ENCODE measurements at places on chromosomes 5 and 9.

- DNase-seq: no peak
Observed at GRCh38 chr5:176366232-176366894, 1.1 kb downstream of the ARL10 start.

DNA sequence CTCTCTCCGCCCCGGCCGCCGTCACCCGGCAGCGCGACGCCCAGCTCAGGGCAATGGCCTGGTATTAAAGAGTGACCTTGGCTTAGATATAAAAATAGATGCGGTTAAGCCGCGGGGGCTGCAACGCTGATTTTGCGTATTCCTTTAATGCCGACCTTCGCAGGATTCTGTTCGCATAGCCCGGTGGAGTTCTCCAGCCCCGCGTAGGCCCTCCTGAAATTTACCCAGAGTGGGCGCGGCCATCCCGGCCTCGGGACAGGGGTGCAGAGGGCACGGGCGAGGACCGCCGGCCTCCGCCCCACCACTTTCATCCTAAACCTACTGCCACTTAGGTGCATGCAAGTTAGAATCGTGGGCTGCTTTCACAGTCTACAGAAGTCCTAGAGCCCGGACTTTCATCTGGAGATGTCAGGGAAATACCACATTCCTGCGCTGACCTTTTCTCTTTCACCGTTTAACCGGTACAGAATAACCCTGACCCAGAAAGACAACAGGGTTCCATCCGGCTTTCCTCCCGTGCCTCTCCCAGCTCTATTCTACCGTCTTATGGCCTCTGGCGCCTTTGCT, 492 bp upstream of the FAM169A start:
- DNase-seq: no peak

GRCh38 chr9:105608721-105609598, 51.0 kb downstream of the FKTN start:
- no peak for DNase-seq

DNA sequence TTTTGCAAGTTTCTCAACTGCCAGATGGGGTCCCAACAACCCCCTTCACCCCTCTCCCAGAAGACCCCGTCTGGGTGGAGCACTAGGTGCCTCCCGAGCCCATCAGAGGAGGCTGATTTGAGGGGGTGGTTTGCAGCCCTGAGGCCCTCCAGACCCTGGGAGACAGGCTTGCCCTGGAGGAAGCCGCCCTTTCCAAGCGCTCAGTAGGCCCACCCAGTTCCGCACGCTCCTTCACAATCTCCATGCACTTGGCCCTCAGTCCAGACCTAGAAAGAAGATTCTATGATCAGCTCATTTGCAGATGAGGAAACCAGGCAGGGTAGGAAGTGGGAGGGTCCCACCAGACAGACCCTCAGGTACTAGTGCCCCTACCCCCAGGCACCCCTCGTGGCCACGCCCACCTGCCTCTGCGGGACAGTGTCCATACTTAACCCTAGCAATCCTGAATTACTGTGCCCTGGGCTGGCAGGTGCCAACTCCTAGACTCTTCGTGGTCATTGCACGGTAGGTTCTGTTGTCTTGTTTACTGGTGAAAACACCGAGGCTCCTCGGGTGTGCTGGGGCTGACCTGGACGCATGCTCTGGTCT, 22.3 kb downstream of the OR2V1 start:
- DNase-seq: no peak

- DNase-seq: no peak
Observed at GRCh38 chr9:114611516-114612271, 603 bp downstream of the TMEM268 start.

DNA sequence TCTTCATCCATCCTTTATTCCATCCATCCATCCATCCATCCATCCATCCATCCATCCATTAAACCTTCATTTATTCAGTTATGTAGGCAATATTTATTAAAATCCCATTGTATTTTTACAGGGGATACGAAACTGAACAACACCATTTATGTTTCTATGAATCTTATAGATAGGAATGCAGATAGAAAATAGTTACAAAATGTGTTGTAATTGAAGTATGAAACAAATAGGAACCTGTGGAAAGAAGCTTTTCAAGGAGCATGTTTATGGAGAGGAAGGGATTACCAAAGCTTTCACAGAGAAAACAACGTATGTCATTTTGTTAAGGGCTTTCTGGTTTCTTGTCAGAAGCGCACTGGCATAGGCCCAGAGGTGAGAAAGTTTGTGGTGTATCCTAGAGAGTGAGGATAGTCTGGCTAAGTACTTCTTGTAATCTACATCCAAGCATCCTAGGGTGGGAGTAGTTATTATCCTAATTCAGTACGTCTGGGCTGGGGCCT, 184.0 kb downstream of the CNTLN start:
- no peak for DNase-seq

GRCh38 chr9:36479101-36479500, 79.0 kb upstream of the RNF38 start:
- DNase-seq: no peak

GRCh38 chr9:108869092-108869725, 7.1 kb downstream of the ACTL7A start:
- no peak for DNase-seq

- DNase-seq: no peak
Observed at GRCh38 chr5:135843571-135844337, 9.3 kb downstream of the SLC25A48 start.

GRCh38 chr5:76175821-76176403, 92.7 kb downstream of the SV2C start:
- DNase-seq: no peak

- no peak for DNase-seq
Observed at GRCh38 chr9:134992755-134993124, 75.0 kb upstream of the FCN1 start.

- DNase-seq: no peak
Observed at GRCh38 chr9:79040671-79041070, 531.1 kb upstream of the TLE4 start.

DNA sequence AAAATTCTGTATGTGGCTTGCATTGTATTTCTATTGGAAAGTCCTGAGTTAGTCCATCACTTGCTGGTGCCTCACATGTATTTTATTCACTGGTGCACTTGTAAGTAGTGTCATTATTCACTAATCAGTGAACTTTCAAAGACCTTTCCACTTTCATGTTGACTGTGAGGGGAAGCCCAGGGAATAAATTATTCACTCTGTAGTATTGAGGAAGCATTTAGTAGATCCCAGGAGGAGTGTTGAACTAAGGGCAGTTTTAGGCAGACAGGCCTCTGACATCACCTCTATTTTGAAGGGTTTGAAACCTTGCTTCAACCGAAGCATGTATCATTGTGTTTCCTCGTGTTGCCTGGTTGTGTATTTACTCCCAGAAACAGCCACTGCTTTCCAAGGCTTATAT, 705.4 kb upstream of the RIOK2 start:
- DNase-seq: no peak

- DNase-seq: no peak
Observed at GRCh38 chr5:154103233-154103632, 64.5 kb downstream of the MFAP3 start.

DNA sequence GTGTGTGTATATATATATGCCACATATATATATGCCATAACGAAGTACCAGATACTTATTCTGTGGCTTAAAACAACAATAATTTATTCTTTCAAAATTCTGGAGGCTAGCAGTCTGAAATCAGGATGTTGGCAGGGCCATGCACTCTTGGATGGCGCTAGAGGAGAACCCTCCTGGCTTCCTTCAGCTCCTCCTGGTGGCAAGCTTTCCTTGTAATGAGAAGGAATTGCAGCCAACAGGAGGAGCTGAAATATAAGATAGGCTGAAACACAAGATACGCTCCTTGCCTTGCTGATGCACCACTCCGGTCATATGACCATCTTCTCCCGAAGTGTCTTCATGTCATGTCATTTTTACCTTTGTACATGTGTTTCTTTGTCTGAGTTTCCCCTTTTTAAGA, 368.1 kb upstream of the CTNND2 start:
- DNase-seq: no peak

- no peak for DNase-seq
Observed at GRCh38 chr5:54844905-54845566, 140.4 kb downstream of the ESM1 start.

DNA sequence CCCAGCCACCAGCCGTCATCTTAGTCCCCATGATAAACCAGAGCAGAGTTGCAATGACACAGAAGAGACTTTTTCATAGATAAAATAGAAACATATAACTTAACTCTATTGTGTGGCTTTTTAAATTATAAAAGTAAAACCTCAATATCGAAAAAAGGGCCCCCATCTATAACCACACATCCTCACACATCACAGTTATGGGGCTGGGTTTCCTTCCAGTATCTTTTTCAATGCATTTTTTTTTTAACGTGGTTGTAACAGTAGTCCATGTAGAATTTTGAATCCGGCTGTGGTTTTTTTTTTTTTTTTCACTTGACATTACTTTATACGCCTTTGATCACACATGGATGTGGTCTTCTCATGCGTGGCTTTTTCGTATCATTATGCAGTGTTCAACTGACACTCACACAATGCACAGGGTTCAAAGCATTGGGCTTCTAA, 77.4 kb downstream of the CFAP77 start:
- DNase-seq: no peak

DNA sequence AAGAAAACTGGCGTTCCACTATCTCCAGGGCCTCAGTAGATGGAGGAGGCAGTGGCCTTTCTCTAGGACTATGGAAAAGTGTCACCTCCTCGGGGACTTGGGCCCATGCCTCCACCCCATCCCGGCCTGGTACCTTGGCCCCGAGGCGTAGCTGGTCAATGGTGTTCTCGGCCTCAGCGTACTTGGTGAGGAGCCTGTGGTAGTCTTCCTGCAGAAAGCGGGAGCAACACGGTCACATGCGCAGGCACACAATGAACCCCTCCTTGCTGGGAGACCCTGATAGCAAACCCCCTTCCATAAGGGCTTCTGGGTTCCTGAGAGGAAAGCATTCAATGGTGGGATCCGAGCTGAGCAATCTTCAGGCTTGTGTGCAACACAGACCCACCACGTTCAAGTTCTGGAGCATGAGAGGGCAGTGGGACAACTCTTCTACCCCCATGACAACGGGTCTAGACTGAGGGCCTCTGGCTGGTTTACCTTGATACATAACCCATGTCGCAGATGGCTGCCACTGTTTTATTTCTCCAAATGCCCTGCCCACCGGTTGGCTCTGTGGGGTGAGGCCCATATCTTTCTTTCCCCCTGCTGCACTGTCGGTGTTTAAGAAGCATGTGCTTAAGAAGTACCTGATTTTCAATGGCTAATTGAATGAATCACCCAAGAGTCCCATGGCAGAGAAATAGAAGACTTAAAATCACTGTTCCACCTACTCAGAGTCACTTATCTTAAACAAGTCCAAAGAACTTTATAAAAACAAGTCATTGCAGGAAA, 13.6 kb downstream of the AKNA start:
- no peak for DNase-seq

DNA sequence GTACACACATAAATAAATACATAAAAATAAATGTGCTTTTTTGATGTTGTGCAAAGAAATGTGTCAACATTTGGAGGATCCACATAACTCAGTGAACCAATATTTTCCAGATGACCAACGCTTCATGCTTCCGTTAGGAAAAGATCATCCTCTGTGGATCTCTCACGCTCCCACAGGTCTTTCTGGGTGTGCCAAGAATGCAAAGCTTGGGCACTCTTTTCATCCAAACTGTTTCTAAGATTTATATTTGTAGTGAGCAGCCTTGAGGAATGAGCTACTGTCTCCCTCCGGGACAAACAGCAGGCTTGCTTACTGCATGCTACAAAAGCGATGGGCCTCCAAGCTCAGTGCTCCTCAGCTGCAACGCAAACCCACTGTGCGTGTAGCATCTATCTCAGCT, 46.2 kb upstream of the RUFY1 start:
- no peak for DNase-seq

- no peak for DNase-seq
Observed at GRCh38 chr9:8857068-8857925, 1057.7 kb upstream of the DMAC1 start.

DNA sequence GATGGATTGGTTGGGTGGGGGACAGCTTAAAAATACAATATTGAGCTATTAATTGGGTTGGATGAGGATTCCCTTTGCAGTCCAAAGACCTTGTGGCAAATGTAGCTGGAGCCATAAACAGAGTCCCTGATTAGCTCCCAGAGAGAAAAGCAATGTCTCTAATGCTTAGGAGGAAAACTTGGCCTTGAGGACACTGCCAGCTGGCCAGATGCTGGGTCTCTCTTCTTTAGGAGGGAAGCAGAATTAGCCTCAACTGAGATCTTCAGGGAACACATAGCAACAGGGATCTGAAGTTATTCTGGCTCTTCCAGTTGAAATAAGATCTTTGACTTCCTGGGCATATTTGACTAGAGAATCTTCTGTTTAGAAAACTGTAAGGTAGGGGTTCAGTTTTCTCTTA, 121.7 kb upstream of the WWC1 start:
- no peak for DNase-seq

GRCh38 chr9:136175616-136176197, 29.2 kb downstream of the LHX3 start:
- DNase-seq: no peak

DNA sequence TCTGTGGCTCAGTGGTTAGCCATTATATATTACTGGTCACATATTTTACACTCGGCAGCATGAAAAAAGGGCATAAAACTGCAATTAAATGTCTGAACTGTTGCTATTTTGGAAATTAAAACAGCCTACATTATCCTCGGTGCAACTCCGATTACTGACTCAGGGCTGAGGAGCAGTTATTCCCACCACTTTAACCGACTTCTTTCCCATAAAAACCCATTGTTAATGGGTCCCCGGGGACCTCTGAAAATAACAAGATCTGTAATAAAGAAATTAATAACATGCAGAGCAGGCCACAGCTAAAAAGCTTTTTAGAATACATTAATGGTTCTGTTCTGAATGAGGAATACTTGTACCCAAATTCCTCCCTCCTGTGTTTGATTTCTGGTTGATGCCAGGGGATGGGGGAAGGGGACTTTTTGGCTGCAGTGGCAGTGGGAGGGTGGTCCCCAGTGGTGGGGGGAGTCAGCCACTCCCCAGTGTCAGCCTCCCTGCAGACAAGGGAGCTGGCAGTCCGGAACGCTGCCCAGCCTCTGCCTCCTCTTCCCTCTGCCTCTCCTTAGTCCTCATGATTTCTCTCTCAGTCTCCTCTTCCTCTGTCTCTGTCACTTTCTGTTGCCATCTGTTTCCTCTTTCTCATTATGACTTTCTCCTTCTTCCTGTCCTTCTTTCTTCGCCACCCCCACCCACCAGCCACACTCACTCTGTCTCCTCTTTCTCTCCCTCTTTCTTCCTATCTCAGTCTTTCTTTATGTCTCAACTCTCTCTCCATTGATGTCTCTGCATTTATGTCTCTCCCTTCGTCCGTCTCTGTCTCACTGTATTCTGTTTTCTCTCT, 59.0 kb upstream of the ZBTB43 start:
- no peak for DNase-seq

- DNase-seq: no peak
Observed at GRCh38 chr5:143606043-143606752, 202.7 kb upstream of the NR3C1 start.

- DNase-seq: no peak
Observed at GRCh38 chr5:65530904-65531303, 32.1 kb downstream of the CENPK start.

DNA sequence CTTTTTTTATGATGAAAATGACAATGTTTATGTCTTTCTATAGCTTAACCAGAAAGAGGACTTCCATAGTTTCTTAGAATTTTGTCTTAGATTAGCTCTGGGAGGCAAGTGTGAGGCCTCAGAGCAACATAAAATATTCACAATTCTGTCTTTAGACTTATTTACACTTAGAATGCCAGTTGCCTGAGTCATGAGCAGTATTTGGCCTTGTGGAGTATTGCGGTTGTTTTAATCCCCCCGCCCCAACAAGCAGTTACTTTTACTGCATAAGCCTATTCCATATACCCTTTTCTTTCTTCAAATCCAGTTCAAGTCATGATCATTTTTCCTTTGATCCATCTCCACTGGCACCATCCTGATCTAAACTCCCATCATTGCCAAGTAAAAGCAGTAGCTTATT, 198.0 kb upstream of the EGFLAM start:
- DNase-seq: no peak

- DNase-seq: no peak
Observed at GRCh38 chr5:26894719-26895263, 143.6 kb downstream of the CDH9 start.
